ENCODE measurements at places on chromosomes 16 and 17. TPM values are rescaled to one million over a fixed set of nuclear protein-coding genes. Genes with fewer than 3 reads are reported as not detected.

- DNase-seq = no peak
Measured at GRCh38 chr17:41008811-41009210, at the start of gene KRTAP3-1. KRTAP3-1 (minus strand) TSS chr17:41009128; CDS start chr17:41009074, 54 bp downstream.

DNA sequence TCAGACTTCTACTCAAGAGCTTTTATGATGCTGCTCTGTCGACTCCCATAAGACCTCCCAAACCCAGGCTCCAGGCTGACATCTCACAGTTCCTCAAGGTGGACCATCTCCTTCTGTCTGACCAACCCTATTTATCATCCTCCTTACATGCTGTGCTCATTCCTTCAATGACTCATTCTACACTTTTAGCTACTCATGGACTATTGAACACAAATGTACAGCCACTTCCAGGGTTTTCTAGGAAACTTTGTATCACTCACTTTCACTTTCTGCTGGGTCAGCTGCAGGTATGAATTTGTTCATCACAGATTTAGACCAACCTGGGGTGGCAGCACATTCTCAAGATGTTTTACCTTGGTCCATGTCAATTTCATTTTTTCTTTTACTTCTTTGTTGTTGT is 162.4 kb upstream of the FAM20A start:
- DNase-seq = no peak

The EMP2 gene
- total RNA-seq = 107 TPM

The CLEC10A gene
- 4.2 TPM for total RNA-seq

The CBFA2T3 gene
- total RNA-seq = 15.7 TPM

The MEIOB gene
- total RNA-seq = not detected

The ZMYND15 gene
- total RNA-seq = 1.1 TPM

DNA sequence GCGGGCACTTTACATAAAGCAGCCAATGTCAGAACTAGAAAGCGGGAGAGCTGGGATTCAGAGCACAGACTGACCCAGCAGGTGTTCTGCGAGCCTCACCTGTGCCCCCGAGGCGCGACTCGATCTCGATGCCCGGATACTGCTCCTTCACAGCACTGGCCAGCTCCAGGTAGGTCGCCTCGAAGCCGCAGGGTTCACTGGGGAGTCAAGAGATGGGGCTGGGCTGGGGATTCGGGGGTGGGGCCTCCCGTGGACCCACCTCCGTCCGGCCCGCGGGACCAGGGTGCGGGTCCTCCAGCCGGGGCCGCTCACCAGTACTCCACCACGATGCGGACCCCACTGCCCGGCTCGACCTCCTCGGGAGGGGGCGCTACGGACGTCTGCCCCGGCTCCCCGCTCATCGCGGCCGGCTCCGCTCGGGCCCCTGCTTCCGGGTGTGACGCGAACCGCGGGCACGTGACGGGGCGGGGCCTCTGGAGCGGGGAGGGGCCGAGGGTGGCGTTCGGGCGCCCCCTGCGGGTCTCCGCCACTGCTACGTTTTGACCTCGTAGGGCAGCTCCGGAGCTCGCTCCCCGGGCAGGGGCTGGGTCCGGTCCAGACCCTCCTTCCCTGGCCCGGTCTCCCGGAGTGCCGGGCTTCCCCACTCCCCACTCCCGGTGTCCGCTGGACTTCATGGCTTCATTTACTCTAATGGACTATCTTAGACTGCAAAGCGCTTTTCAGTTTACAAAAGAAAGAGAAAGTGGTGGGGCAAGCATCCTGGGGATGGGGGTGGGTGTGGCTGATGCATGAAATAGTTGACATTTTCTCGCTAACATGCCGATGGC is at the start of gene MIEN1:
MIEN1 (minus strand) TSS at position 438 of the 827 bp plus-strand sequence; CDS start at position 401, 37 bp downstream.
- DNase-seq = peak; percentile 96

- DNase-seq = peak; percentile 36
Measured at GRCh38 chr17:4479982-4480751, 18.5 kb upstream of the SPNS2 start.

DNA sequence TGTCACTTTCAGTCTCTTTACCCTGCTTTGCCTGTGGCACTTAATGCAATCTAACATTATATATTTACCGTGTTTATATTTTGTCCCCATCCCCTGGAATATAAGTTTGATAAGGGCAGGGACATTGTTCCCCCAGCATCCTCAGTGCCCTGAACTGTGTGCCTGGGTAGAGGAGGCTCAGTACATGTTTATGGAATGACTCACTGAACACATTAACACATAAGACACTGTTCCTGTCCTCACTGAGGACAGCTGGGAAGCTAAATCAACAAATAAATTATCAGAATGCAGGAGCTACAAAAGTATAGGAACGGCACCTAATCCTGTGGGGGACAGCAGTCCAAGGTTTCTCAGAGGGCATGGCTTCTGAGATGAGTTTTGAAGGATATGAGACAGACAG is 27.8 kb downstream of the GRIN2A start:
- no peak for DNase-seq

DNA sequence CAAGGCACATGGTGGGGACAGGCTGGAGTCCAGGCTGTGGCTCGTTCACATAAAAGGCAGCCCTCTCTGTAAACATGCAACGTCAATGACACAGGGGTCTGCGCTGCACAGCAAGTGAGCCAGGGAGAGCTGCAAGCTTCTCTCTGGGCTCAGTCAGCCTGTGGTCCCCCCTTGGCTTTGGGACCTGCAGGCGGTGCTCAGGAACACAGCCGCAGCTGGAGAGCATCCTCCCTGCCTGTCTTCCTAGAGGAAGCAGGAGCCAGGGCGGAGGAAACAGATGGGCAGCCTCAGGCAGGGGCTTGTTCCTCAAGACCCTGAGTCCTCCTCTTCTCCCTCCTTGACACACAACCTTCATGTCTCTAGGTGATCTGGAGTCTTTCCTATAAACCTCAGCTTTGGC is 228.0 kb downstream of the C16orf78 start:
- DNase-seq = no peak

DNA sequence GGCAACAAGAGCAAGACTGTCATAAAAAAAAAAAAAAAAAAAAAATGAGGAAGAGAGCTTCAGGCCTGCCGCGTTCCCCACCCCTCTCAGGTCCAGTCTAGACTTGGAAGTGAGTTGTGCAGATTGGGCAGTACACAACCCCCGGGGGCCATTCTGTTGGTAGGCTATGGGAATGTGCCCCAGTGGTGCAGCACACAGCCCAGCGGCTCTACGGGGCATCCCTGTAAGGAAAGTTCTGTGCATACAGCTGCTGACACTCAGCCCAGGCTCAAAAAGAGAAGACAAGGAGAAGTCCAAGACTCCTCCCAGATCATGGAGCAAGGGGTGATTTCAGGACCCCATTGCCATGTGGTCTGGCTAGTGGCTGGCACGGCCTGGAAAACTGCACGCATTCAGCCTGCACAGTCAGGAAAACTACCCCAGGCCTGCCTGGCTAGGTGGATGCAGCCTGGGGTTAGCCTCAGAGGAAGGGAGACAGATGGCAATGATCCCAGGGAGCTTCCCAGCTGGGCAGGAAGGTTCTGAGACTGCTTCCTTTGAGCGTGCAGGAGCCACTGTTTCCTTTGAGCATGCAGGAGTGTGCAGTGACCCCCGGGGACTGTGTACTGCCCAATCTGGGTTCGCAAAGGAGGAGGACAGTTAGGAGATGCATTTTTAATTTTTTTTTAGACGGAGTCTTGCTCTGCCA is 44.8 kb downstream of the PECAM1 start:
- DNase-seq = no peak

- DNase-seq = no peak
Measured at GRCh38 chr16:85948138-85948509, 49.2 kb downstream of the IRF8 start.

- no peak for DNase-seq
Measured at GRCh38 chr16:19375561-19376158, 42.0 kb upstream of the TMC5 start.

The C16orf92 gene
- total RNA-seq = not detected

The IRX6 gene
- total RNA-seq = 0.09 TPM

- peak; percentile 43 for DNase-seq
Measured at GRCh38 chr17:36755586-36755985, 154.2 kb downstream of the MRM1 start.

DNA sequence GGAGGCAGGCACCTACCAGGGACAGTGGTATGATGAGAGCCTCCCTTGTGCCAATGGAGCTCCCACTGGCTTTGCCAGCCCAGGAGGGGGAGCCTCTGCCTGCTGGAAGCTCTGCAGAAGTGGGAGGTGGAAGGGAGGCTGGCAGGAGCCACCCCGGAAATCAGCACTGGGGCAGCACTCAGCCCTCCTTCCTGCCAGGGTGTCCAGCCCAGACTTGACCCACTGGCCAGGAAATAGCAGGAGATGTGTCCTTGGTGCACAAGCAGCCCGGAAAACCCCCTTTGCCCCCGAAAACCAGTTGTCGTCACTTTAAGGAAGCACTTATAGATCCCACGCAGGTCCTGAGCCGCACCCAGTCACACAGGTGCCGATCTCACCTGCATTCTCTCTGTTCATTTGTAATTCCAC is 49.3 kb upstream of the CACNG4 start:
- DNase-seq = peak; percentile 62

DNA sequence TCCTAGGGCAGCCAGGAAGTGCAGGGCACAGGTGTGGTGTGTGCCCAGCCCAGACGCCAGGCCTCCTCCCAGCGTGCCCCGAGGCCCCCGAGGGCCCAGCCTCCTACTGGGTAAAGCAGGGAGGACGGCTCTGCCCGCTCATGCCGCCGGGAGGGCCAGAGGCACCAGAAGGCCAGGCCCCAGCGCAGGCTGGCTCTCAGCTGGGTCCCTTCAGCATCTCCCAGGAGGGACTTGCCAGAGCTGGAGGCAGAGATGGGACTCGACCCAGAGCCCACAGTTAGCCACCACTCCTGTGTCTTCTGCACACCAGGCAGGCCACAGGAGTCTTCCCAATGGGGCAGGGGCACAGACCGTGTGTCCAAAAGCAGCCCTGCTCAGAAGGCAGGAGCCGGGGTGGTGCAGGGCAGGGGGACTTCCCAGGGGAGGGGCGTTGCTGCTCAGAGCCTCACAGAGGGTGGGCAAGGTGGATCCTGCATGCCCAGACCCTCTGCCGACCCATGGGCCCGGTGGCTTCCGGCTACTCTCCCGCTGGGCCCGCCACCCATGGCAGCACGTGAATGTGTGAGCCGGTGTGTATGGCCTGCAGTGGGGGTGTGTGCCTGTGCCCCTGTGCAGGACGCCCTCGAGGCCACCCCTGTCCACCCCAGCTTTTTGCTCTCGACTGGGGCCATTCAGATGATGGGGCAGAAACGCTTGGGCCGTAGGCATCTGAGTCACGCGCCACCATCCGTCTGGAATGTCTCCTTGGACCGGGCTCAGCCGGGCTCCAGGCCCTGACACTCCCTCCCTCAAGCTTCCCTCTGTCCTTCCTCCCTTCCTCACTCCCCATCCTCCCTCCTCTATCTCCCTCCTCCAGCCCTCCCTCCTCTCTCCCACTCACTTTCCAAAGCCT is 5.7 kb upstream of the ZNF469 start:
- no peak for DNase-seq

DNA sequence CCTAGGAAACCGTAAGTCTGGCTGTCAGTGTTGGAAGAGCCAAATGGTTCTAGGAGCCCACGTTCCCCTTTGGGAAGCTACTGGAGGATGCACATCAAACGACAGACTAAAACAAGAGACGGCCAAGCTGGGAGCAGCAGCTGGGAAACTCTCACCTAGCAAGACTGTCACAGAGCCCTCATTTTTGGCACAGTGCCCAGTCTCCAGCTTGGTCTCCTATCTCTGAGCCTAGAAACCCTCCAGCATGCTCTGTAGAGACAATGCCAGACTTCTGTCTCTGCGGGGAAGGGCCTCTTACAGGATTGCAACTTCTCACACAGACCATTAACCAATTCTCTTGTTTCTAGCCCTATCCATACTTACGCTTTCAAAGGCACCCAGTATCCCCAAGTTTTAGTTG is 23.5 kb downstream of the GTF3C1 start:
- DNase-seq = no peak

The TMC6 gene
- 119 TPM for total RNA-seq

The BHLHA9 gene
- total RNA-seq = not detected

- no peak for DNase-seq
Measured at GRCh38 chr17:75818326-75818885, 25.8 kb downstream of the UNC13D start.

The PRDM7 gene
- total RNA-seq = not detected

The C16orf89 gene
- 2.1 TPM for total RNA-seq

DNA sequence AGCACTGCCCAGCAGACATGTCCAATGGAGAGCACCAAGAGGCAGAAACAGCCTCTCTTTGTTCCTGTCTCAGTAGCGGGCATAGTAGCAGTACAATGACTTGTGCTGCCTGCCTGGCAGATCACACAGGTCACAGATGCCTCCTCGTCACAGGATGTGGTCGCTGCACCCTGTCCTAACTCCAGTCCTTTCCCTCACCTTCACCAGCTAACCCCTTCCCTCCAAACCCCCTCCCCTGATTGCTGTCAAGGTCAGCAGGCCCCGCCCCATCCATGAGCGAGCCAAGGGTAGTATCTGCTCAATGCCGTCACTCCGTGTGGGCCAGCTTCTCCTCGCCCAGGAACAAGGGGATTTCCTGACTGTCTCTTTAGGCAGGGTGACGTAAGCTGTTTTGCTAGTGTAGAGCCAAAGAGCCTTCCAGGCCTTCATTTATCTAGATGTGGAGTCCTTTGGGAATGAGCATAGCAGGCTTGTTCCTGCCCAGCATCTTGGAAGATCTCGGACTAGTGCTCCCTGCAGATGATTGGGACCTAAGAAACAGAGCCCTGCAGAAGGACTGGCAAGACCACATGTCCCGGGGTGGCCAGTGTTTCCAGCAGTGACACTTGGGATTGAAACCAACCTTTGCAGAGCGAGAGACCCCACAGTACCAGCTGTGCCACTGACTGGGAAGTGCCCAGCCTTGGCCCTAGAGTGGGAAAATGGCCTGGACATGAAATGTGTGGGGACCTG is 75.9 kb upstream of the TNRC6C start:
- DNase-seq = peak; percentile 45

- no peak for DNase-seq
Measured at GRCh38 chr16:84117494-84117843, 727 bp upstream of the MBTPS1 start.

DNA sequence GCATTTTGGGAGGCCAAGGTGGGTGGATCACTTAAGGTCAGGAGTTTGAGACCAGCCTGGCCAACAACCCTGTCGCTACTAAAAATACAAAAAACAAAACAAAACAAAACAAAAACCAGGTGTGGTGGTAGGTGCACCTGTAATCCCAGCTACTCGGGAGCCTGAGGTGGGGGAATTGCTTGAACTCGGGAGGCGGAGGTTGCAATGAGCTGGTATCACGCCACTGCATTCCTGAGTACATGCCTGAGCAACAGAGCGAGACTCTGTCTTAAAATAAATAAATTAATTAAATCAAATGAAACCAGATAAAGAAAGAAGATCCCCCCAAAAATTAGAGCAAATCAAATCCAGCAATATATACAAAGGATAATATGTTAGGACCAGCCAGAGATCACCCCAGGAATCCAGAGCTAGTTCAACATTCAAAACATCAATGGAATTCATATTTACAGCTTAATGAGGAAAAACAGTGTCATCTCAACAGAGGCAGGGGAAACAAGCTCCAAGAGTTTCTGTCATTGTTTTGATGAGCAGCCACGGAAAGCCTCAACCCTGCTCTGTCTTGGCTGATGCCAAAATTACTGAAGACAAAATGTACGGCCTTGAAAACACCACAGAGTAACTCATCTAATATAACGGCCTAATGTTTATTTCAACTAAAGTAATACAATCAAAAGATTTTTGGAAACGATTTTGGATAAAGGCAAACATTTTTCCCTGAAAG is 3.7 kb downstream of the PEMT start:
- DNase-seq = no peak

The NPIPA2 gene
- total RNA-seq = 0.28 TPM
